ENCODE measurements at places on chromosomes 5 and 9.

DNA sequence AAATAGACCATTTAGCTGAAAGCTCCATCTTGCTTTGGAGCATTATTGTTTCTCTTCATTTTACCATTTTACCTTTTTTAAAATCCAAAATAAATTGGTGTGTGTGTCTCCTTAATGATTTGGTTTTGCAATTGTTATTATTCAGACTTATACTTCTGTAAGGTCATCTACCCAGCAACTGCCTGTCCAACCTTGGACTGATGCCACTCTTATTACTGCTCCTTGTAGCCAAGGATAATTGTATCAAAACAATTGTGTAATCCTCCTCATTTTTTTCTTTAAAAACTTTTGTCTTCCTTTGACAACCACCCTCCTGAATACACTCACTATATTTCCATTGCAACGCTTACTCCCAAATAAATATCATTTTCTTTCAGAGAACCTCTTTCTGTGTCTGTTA lies 30.3 kb upstream of the HMGCR start:
- no peak for DNase-seq

DNA sequence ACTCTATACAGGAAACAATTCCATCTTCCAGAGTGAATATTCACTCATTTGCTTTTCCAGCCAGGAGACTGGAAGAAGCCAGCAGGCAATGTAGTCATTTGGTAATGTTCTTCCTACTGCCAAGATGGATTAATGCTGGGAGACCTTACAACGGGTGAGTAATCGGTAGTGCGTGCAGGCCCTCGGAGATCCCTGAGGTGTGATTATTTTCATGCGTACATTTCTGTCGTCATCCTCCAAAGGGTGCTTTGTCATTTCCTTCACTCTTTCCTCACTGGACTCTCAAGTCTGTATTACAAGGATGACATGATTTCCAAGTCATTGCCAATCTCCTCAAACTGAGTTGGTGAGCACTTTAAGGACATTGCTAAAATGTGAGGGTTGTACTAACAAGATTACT lies 263.5 kb downstream of the CWC27 start:
- no peak for DNase-seq

DNA sequence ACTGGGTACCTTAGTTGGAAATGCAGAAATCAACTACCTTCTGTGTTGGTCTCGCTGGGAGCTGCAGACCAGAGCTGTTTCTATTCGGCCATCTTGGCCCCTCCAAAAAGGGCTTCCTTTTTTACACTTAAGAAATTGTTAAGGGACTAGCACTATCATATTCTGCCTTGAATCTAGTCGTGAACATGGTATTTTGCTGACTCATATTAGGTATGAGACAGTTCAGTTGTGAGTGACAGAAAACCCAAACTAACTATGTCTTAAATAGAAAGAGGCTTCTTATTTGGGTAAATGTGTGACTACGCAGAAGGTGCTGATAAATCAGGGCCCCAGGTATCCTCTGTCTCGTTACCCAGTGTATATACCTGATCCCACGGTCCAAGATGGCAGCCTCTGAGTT lies 298.2 kb downstream of the EDIL3 start:
- no peak for DNase-seq

GRCh38 chr9:134627417-134628353 lies 13.9 kb upstream of the COL5A1 start:
- DNase-seq: no peak

DNA sequence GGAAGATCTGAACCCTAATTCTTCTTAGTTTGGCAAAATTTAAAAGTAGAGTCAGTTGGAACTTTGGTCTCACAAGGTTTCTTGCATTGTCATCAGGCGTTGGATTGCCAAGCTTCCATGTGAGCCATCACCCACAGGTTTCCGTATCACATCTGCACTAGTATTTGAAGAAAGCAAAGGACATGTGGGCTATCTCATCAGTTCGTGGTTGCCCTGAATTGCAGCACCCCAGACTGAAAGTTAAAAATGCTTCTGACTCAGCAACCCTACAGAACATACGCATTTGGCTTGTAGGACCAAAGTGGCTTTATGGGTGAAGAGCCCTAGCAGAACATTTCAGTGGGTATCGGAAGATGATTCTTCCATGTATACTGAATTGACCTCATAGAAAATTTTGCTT lies 358.0 kb downstream of the ENC1 start:
- no peak for DNase-seq

DNA sequence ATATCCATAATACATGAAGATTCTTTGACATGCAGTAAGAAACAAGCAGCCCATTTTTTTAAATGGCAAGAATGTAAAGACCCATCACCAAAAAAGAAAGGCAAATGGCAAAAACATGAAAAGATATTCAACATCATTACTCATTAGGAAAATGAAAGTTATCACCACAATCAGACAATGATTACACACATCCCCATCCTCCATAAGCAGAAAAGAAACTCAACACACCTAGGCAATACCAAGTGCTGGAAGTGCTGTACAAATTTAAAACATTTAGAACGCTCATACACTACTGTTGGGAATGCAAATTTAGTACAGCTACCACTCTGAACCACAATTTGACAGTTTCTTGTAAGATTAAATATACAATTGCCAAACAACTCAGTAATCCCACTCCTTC lies 466.7 kb downstream of the ACTL7B start:
- DNase-seq: no peak

DNA sequence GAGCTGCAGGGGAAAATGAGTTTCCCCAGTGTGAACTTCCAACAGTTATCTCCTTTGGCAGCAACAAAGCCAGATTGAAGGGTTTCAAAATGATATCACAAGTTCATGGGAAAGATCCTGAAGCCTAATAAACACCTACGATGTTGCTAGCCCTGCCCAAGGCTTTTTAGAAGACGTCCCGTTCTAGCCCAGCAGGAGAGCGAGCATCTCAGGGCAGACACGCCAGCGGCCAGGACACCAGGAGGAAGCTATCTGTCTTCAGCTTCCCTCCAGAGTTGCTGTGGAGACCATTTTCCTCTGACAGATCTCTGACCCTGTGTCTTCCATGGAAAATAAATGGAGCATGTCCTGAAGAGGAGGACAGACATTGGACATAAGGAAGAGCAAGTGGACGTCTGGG lies 98.4 kb downstream of the FBXO38 start:
- no peak for DNase-seq

DNA sequence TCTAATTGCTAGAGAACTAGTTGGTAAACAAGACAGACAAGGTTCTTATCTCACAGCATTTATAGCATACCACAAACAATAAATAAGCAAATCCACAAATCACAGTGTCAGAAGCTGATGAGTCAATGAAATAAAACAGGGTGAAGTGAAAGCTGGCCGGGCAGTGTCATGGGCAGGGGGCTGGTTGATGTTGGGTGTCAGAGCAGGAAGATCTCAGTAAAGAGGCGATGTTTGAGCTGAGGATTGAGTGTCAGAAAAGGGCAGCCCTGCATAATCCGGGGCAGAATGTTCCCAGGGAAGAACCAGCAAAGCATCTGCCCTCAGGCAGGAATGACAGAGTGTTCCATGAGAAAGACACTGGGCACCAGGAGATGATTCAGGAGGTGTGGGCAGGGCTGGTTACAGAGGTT lies 183.4 kb downstream of the GOLPH3 start:
- DNase-seq: no peak

GRCh38 chr5:151084363-151084762 lies 3.5 kb upstream of the TNIP1 start:
- DNase-seq: no peak

GRCh38 chr9:114090798-114091197 lies 8.3 kb downstream of the KIF12 start:
- no peak for DNase-seq

GRCh38 chr5:39558541-39558940 lies 133.8 kb upstream of the DAB2 start:
- no peak for DNase-seq

- no peak for DNase-seq
Measured at GRCh38 chr9:14341437-14342122, 27.6 kb upstream of the NFIB start.

- DNase-seq: no peak
Measured at GRCh38 chr9:90985631-90986030, 184.0 kb downstream of the SYK start.

- DNase-seq: no peak
Measured at GRCh38 chr5:120456006-120456405, 8.1 kb upstream of the PRR16 start.

- DNase-seq: no peak
Measured at GRCh38 chr5:134879456-134879855, 5.3 kb downstream of the TXNDC15 start.

- DNase-seq: no peak
Measured at GRCh38 chr9:136013116-136013515, 51.9 kb upstream of the UBAC1 start.

- DNase-seq: no peak
Measured at GRCh38 chr5:83426855-83427254, 44.7 kb upstream of the VCAN start.

DNA sequence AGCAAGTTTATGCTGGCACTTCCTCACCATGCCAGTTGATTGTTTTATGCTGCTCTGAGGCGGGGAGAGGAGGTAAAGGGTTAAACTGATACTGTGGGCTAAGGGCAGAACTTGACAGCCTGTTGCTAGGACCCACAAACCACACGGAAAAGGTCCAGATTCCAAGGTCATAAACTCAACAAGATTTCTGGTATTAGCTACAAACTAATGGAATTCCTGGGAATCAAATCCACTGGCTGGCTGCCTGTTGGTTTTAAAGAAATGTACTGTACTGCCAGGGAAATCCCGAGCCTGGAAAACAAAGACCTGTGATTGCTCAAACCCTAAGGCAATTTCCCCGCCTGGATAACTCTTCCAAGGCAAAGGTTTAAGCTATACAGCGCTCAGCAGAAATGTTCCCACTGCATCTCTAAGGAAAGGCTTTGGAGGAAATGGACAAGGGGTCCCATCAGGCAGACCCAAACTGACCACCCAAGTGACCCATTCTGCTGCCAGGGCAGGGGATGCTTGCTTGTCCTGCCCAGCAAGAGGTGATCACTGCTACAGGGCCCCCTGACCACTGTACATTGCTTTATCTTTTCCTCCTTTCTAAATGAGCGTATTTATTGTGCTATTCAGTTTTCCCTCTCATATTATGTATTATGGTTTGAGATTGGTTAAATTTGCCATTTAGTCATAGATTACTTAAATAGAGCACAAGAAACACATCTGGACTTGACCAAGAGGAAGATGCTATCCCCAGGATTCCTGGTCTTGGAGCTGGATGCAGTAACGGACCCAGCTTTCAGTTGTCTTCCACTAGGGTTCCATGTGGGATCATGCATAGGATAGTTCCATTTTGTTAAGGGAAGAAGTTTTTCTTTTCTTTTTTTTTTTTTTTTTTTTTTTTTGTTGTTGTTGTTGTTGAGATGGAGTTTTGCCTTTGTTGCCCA lies 124.3 kb downstream of the SUSD1 start:
- no peak for DNase-seq

DNA sequence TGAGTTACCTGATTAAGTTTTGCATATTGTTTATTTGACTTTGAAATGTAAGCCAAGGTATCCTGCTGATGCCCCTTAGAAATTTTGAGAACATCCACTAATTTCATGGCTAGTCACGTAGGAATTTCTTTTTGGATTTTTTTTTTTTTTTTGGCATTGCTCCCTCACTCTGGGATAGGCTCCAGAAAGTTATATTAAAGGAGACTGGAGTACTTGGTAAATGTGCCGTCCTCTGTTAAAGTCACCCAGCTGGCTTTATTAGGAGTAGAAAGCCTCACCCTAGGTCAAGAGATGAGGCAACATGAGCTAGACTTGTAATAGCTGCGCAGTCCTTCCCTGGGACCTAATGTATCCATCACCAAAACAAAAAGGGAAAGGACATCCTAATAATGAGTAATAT lies 3.1 kb downstream of the KCTD16 start:
- DNase-seq: no peak

DNA sequence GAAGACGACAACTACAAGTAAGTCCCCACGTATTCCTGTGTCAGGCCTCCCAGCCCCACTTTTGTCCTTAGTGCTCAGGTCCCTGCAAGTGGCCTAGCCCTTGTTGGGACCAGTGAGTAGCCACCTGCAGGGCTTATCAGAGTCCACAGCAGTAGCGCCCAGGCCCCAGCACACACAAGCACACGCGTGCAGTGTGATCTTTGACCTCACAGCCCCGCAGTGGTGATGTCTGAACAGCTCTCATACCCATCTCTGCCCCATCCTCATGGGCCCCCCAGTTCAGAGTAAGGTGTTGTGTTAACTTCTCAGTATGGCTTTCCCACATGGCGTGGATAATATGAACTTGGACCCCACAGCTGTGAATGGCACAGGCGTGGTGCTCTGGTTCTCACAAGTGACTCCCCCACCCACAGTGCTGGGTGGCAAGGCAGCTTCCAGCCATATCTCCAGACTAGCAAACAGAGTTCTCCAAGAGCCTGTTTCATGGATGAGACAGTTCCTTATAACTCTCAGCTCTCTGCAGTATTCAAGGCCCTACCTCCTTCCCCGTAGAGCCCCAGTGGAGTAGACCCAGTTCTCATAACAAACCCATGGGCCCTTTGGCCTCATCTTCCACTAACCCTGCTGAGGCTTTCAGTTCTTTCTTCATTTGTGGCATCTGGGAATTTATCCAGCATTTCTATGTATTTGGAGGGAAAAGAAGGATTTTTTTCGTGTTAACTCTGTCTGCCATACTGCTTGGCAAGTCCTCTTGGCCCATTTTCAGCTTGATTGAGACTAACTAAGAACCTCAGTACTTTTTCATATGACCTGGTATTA lies 46.5 kb upstream of the ANGPTL2 start:
- DNase-seq: no peak

GRCh38 chr5:73298772-73299630 lies 126.0 kb downstream of the TMEM174 start:
- DNase-seq: no peak

GRCh38 chr9:114170771-114171461 lies 15.6 kb downstream of the COL27A1 start:
- DNase-seq: no peak

- no peak for DNase-seq
Measured at GRCh38 chr9:122394265-122395125, 23.7 kb downstream of the PTGS1 start.

DNA sequence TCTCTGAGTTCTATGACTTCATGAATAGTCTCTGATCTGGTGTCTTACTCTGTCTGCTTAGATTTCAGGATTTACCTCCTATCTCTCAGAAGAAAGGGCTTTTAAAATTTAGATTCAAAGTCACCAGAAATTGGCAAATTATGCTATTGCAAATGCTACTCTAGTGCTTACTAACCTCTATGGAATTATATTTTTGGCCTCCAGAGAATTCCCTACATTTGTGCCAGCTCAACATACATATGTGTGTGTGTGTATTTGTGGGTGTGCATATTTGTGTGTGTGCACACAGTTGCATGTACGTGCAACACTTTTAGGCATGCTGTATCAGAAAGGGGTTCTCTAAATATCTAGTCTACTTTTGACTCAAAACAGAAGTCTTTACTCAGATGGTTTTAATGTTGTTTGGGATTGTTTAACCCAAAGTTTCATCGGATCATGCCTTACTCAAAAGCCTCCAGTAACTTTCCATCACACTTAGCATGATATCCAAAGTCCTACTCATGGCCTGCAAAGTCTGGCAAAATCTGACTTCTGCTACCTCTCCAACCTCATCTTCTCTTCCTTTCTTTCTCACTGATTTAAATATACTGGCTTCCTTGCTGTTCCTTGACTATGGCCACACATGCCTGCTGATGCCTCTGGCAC lies 147.6 kb upstream of the NR3C1 start:
- DNase-seq: no peak

- DNase-seq: no peak
Measured at GRCh38 chr5:57552033-57552432, 69.4 kb upstream of the ACTBL2 start.

All from T-helper 9 cell (primary cell).